ENCODE measurements at places on chromosomes 1 and 21.

- DNase-seq = peak; percentile 54
Measured at GRCh38 chr1:18592368-18592767, 38.3 kb upstream of the PAX7 start.

DNA sequence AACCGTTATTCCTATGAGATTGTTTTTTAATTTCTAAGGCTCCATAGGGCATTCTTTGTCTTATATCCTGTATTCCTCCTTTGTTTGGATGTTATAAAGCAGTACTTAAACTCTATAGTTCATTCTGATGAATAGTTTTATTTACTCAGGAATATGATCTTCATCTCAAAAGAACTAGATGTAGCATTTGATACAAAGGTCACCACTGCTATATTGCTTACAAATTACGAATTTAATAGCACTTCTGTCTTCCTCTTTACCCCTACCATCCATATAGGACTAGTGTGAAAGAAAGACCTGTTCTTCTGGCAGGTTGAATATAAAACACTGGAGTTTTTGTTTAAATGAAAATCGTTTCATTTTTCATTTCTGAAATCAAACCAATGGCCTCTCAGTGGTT is 468.1 kb upstream of the CXADR start:
- no peak for DNase-seq

DNA sequence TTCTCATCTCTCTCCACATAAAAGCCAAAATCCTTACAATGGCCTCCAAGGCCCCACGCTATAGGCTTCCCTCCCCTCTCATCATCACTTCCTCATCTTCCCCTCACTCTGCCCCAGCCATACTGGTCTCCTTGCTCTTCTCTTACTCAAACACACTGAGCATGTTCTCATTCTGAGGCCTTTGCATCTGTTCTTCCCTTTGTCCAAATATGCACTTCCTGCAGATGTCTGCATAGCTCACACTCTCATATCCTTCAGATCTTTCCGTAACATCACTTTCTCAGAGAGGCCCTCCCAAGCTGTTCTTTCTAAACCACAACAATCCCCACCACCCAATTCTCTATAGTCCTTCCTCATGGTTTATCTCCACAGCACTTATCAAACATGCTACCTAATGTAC is 284.1 kb downstream of the HHIPL2 start:
- DNase-seq = no peak

- DNase-seq = no peak
Measured at GRCh38 chr1:14555091-14555490, 43.4 kb upstream of the KAZN start.
